ENCODE measurements at places on chromosomes 5 and 9. TPM values are rescaled to one million over a fixed set of nuclear protein-coding genes. Genes with fewer than 3 reads are reported as not detected.

DNA sequence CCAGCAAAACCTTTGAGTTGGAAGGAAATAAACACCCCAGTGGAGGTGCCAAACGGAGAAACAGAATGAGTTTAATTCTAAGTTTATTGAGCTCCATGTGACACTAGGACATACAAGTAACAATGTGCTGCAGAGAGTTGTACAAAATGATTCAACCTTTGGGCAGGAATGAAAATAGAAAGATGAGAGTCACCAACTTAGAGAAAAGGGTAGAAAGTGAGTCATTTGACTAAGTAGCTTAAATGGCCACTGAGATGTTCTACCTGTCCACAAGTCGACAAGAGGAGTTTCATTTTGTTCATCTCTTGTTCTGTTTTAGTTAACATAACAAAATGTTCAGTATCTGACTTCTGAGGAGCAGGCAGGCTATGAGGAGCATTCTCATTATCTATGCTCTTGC is 284.7 kb downstream of the NR2F1-AS1 start:
- H3K4me1 ChIP-seq: no peaks in the 10 kb centered on the region
- no peak overlapping the region for H3K4me3 ChIP-seq
- H3K27me3 ChIP-seq: no peaks in the 10 kb centered on the region
- H3K36me3 ChIP-seq: no peaks in the 10 kb centered on the region

GRCh38 chr5:42756606-42757601 is at the start of gene CCDC152:
TSS of gene CCDC152 (plus strand) at chr5:42756818. CDS start at chr5:42759122, 2,304 bp downstream.
- no peak within 1 kb of the TSS for H3K27ac ChIP-seq
- H3K4me1 ChIP-seq: no peaks in the 10 kb centered on the region
- peak within 1 kb of the TSS; percentile 37 for H3K4me3 ChIP-seq

DNA sequence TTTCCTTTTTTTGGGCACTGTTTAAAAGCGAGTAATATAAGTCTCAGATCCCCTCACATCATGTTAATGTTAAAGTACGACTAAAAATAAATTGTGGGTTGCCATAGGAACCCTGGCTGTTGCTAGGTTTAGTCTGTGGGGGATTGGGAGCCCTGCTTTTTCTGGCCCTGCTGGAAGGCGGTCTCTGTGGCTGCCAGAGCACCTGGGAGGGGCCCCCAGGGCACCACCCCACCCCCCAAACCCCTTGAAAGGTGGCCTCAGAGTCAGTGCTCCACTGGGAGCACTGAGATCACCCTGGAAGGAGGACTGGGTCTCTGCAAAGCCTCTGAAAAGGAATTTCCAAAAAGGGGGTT is 66.2 kb upstream of the NEURL1B start:
- H3K27ac ChIP-seq: no peak overlapping the region
- H3K4me3 ChIP-seq: no peak overlapping the region
- no peaks in the 10 kb centered on the region for H3K4me1 ChIP-seq
- H3K27me3 ChIP-seq: no peaks in the 10 kb centered on the region
- DNase-seq: no peak

DNA sequence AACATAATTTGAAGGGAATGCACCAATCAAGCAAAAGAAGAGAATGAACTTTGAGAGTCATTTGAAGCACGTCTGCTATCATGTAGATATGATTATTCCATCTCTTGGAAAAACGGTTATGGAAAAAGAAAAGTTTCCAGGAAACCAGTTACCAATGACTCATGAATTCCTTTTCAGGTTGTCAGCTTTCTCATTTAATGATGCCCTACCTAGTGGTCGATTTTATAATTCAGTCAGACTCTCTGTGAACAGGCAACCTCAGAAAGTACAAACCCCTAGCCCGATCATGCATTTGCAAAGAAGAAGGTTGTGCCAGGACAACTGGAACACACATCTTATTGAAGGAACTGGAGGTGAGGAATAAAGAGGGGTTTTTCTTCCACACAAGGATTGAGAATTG is 355.1 kb upstream of the GRIA1 start:
- H3K4me1 ChIP-seq: no peaks in the 10 kb centered on the region
- no peaks in the 10 kb centered on the region for H3K36me3 ChIP-seq
- no peak overlapping the region for H3K27ac ChIP-seq

DNA sequence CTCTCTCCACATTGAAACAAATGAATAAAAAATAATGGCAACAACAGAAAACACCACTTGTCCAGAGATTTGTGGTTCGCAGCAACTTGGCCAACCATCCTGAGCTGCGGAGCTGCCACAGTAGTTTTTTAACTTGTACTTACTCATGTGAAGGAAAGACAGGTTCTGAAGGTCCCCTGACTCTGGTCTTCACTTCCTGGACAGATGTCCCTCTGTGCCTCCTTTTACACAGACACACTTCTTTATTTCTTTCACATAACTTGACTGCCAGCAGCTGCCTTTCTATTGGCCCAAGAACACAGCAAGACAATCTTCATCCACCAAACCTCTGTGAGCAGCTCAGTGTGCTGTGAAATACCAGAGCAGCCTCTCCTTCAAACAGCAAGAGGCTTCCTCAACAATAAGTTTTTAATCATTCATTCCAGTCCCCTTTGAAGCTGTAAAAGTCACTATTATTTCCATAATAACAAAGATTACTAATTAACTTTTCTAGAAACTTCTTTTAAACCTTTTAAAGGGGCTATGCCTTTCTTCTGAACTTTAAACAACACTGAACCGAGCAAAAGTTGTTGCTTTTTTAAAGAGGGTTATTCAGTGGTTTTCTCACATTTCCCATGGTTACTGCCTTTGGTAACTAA is 198.7 kb downstream of the NR2F1-AS1 start:
- no peaks in the 10 kb centered on the region for H3K36me3 ChIP-seq
- DNase-seq: no peak
- H3K4me1 ChIP-seq: no peaks in the 10 kb centered on the region
- no peaks in the 10 kb centered on the region for H3K27me3 ChIP-seq
- H3K27ac ChIP-seq: no peak overlapping the region

Gene NAIP
- total RNA-seq: 197 TPM

Gene GABRG2
- not detected for total RNA-seq

Gene WNT8A
- total RNA-seq: not detected
